Activated effector memory CD4-positive, alpha-beta T cell treated with Interleukin-2 at 50 U/mL for 16 hours (primary cell): ENCODE measurements at places on chromosomes 1 and 21.

DNA sequence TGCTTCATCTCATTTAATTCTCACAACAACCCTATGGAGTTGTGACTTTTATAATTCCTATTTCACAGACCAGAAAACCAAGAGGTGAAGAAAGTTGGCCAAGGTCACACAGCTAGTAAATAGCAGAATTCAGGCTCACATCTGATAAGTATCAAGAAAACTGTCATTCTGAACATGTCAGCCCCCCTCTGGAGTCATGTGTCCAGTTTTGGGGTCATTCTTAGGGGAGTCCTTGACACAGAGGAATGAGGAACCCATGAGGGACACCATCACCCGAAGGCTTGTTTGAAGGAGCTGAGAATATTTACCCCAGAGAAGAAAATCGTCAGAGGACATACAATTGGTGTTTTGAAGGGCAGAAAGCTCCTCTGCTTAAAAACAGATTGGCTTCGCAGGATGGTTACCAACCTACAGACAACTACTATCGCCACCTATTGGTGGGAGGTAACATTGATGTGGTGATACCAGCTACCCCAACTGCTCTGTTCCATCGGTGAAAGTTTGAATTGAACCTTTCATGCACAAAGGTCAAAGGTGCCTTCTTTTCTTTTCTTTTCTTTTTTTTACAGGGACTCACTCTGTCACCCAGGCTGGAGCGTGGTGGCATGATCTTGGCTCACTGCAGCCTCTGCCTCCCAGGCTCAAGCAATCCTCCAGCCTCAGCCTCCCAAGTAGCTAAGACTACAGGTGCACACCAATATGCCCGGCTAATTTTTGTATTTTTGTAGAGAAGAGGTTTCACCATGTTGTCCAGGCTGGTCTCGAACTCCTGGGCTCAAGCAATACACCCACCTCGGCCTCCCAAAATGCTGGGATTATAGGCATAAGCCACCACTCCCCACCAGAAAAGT lies 31.3 kb downstream of the NCMAP start:
- DNase-seq, result peak; percentile 2

DNA sequence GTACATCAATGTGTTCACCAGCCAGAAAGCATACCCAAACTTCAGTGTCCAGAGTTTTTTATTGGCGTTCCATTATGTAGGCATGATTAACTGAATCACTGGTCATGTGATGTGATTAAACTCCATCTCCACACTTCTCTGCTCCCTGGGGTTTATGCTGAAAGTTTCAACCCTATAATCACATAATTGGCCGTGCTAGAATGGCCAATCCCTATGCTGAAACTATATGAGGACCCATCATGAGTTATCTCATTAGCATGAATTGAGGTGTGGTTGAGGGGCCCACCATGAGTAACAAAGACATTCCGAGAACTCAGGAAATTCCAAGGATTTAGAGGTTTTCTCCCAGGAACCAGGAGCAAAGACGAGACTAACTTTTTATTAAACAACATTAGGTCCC lies 31.8 kb upstream of the FBXO28 start:
- no peak for DNase-seq

DNA sequence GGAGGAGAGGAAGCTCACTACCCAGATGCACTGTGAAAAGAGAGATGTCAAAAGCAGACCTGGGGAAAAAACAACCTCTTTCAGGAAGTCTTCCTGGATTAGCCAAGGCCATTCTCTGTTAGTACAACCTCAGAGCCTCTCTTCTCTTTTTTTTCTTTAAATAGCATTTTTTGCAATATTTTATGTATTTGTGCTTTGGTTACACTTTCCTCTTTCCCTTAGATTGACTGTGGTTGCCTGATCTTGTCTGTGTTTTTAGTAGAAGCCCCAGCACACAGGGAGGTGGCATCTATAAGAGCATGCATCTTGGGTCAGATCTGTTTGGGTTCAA lies 18.8 kb downstream of the SLC26A9 start:
- no peak for DNase-seq

DNA sequence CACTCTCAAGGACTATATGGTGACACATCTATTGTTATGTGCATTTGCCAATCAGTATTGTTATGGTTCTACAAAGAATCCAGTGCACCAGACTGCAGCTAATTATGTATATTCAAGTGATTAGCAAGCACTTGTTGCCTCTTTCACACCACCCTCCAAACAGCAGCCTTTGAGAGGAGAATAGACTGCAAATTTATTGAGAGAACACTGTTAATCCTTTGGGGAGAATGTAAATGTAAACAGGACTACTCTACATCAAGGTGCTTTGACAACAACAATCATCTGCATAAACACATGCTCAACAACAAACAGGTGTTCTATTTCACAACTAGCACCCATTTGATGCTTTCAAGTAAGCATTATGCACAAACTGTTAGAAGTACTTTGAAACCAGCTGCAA lies 117.4 kb downstream of the AKT3 start:
- DNase-seq, result no peak

DNA sequence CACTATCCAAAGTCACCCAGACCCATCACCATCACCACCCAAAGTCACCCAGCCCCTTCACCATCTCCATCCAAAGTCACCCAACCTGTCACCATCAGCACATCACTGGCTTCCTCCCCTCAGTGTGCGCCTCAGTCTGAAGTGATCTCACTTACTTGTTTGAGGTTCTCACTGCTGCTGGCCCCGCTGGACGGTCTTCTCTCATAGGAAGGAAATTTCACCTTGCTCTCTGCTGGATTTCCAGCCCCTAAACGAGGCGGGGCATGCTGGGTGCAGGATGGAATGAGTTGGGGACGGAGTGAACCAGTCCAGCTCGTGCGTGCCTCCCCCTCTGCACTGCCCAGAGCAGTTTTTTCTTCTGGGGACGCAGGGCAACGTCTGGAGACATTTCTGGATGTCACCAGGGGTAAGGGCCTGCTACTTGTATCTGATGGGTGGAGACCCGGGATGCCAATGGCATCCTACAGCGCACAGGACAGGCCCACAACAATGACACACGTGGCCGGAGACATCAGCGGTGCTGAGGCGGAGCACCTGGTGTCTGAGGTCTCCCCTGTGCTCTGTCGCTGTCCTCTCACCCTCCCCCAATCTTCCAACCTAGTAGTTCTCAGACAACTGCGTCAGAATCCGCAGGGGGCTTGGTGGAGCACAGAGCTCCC lies 38.6 kb downstream of the PDE9A start:
- DNase-seq, result no peak

DNA sequence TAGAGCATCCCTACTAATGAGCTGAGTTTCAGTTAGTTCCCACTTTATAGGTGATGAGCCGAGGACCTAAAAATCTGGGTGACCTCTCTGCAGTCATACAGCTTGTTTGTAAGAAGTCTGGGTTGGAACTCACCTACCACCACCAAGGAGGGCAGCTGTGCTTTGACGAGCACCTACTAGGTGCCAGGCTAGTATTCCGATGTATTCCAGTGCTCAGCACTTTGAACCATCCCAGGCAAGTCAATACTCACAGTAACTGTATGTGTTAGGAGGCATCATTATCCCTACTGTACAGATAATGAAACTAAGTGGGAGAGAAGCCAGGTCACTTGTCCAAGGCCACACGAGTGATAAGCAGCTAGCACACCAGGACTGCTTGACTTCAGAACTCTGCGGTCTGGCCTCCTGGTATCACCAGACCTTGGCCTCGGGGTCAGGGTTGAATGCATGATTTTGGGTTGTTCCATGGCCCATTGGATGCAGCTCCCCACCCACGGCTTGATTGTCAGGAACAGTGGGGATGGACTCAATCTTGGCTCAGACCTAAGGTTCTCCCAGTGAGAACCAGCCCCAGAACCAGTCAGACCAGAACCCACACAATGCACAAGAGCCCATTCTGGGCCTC lies 20.7 kb downstream of the ECE1 start:
- DNase-seq, result no peak

DNA sequence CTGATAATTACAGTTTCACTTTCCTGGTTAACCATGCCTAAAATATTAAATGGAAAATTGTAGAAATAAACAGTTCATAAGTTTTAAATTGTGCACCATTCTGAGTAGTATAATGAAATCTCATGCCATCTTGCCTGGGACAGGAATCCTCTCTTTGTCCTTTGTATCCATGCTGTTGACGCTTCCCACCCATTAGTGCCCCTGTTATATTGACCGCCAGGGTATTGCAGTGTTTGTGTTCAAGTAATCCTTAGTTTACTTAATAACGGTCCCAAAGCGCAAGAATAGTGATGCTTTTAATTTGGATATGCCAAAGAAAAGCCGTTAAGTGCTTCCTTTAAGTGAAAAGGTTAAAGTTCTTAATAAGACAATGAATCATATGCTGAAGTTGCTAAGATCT lies 41.7 kb downstream of the RPRD2 start:
- no peak for DNase-seq

DNA sequence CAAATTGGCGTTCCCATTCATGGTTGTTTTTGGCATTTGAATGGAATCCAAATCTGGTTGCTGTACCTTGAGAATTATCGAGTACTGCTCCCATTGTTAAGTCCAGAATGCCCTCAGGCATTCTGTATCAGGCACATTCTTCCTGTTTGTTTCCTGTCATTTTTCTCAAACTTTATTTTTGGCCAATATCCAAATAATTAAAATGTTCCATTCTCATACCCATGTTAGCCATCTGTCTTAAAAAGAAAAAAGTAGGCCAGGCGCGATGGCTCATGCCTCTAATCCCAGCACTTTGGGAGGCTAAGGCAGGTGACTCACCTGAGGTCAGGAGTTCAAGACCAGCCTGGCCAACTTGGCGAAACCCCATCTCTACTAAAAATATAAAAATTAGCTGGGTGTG lies 29.3 kb upstream of the SHISA4 start:
- DNase-seq, result no peak

- DNase-seq, result no peak
Measured at GRCh38 chr1:217881607-217882332, 250.6 kb downstream of the SPATA17 start.

DNA sequence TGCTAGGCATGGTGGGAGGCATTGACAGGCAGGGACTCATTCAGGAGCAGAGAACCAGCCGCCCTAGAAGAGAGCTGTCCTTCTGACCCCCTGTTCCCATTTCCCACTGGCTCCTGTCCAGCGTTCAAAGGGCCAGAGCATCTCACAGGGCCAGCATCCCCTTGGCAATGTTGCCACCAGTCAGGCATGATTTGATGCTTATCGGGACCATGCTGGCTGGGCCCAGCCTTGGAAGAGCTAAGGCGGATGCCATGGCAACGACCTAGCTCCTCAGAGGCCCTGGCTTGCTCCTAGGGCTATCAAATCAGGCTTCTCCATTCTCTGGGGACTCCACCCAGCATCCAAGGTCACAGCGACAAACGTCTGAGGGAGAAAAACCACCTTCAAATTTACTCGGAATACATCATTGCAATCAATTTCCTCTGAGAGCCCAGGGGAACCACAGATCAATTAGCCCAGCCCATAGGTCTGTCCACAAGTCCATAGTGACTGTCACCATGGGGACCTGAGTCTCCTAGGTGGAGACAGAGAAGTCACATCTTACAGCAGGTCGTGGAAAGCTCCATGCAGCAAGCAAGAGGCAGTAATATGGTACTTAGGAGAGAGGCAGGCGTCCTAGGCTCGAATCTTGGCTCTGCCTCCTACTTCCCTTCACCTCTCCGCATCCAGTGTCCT lies 14.1 kb upstream of the VWA5B1 start:
- DNase-seq, result no peak

DNA sequence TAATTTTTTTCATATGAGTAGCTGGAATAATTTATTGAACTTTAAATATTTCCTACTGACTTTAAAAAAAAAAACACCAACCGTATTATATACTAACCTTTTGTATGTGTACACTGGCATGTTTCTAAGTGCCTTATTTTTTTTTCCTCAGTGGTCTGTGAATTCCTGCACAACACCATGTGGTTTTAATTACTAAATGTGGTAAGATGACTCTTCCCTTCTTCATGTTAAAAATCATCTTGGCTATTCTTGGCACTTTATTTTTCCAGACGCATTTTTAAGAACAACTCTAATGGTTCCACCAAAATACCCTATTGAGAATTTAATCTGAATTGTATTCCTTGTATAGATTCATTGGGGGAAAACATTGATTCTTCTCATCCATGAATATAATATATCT lies 28.4 kb downstream of the PPP2R5A start:
- DNase-seq, result no peak

- DNase-seq, result no peak
Measured at GRCh38 chr1:204191456-204191855, 4.8 kb downstream of the KISS1 start.

GRCh38 chr1:225422031-225422605 lies 5.7 kb downstream of the LBR start:
- DNase-seq, result no peak

- DNase-seq, result no peak
Measured at GRCh38 chr1:186923486-186923885, 94.7 kb downstream of the PLA2G4A start.

DNA sequence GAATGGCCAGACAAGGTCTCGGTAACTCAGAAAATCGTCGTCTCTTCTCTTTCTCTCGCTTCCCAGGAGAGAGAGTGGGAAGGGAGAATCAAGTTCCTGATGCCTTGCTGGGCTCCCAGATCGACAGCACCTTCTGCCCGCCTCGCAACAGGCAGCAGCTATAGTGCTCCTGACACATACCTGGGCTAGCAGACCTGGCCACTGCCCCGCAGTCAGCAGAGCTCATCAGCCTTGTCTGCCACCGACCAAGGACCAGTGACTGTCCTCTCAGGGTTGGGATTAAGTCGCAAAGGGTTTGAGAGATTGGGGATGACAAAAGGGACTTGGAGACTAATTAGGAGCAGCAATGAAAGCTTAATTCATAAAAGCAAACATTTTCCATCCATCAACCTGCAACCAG lies 4.1 kb downstream of the RUNX3 start:
- no peak for DNase-seq

DNA sequence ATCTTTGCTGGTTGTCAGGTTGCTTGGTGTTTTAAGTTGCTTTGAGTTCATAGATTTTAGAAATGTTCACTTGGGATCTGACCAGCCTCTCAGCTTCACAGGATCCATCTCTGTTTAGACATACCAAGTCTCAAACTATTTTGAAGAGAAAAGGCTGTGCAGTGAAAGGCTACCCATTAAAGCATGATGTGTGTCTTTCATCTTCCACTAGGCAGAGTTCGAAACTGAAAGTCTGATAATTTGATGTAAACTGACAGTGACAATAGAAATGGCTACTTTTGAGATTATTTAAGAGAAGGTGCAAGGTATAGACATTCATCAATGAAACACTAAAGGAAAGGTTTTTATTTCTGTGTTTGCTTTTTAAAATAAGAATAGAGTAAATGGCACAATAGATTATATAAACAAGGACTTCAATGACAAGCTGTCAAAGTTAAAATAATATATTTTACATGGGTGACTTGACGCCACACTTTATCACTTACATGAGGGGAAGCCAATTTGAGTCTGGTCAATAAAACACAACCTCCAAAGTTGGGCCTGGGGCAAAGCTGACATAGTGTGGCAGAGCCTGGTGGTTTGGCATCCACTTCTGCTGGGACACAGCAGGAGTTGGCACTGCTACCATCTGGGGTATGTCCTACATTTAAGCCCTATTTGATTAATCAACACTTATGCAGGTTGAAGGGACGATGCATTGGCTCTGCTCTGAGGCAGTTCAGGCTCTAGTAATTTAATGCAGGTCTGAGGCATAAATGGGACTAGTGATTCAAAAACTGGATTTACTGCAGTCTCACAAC lies 197.7 kb downstream of the CRB1 start:
- DNase-seq, result no peak
